ENCODE measurements at places on chromosomes 11 and 22.

GRCh38 chr11:131816051-131816450, 445.6 kb downstream of the NTM start:
- no peak for DNase-seq

DNA sequence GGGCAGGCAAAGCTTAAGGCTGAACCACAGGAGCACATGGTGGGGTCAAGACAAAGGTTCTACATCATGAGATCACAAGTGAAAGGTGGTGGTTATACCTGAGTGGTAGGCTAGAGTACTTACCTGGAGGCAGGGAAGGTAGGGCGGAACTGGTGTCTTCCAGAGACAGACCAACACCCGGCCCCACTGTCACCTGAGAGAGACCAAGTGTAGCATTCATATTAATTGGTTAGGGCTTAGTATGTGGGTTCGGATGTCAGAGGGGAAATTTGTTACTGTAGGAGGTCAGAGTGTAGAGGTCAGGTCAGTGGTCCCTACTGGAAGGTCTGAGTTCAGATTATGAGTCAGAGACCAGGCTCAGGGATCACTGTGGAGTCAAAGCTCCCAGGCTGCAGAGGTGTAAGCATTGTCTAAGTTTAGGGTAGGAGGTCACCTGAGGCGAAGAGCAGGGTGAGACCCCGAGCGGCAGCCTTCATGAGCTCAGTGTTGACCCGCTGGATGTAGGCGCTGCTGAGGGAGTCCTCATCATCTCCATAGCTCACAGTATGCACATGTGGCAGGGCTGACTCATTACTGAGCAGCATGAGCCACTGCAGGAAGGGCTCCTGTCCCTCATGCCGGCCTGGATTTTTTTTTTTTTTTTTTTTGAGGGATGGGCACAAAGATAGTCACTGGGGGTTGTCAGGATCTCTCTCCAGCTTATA, 3.2 kb downstream of the TPP1 start:
- no peak for DNase-seq

GRCh38 chr11:45105233-45105983, 41.0 kb upstream of the PRDM11 start:
- peak; percentile 55 for DNase-seq

DNA sequence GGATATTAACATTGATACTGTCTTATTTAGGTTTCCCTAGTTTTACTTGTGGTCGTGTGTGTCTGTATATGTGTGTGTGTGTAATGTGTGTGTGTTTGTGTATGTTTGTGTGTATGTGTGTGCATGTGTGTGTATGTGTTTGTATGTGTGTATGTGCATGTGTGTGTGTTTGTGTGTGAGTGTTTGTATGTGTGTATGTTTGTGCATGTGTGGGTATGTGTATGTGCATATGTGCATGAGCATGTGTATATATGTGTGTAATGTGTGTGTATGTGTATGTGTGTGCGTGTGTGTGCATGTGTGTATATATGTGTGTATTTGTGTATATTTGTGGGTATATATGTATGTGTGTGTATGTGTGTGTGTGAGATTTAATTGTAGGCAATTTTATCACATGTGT, 17.3 kb upstream of the DNAL4 start:
- no peak for DNase-seq

GRCh38 chr22:17098379-17098819, 13.6 kb downstream of the IL17RA start:
- no peak for DNase-seq
